Germinal center (tissue), 1 donor: ENCODE measurements at places on chromosomes 7 and 10.

DNA sequence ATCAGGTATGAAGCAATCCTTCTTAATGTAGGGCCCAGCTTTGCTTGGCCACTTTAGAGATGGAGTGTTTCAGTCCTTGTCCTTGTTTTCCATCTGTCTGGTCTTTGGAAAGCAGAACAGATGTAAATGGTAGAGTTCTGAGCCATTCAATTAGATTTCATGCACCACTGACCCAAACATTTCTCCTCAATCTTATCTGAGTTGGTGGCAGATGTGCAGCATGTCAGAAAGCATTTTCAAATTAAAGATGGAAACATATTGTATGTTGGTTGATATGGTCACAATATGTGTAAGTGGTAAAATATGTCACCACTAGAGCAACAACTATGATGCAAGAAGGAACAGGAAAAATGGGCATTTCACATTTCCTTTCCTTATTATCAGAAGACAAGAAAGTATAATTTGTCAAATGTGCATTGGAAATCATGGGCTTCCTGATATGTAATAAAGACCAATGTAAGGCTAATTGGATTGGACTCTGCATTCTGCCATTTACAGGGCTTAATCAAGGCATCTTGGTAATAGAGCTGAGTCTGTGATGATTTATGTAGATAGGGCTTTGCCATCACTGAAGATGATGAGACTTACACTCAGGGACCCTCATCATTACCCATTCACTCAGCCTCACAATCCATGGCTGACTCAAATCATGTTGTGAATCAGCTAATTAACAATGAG is 750.7 kb downstream of the NRG3 start:
- no peak for DNase-seq

GRCh38 chr7:108034586-108034985 is 31.6 kb upstream of the LAMB1 start:
- no peak for DNase-seq

DNA sequence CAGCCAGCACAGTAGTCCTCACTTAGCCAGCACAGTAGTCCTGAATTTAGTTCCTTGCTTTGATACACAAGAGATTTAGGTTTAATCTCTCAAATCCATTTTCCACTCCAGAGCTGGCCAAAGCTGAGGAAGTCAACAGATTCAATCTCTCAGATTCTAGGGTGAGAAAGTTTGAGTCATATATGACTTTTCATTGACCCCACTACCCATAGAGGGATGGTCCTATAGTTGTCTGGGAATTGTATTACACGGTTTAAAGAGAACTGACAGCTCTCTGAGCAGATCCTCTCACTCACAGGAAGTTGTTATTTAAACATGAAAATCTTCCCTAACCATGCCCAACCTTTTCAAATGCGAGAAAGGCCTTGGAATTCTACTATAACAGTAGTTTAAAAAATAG is 641.8 kb upstream of the SEMA3D start:
- DNase-seq: no peak

DNA sequence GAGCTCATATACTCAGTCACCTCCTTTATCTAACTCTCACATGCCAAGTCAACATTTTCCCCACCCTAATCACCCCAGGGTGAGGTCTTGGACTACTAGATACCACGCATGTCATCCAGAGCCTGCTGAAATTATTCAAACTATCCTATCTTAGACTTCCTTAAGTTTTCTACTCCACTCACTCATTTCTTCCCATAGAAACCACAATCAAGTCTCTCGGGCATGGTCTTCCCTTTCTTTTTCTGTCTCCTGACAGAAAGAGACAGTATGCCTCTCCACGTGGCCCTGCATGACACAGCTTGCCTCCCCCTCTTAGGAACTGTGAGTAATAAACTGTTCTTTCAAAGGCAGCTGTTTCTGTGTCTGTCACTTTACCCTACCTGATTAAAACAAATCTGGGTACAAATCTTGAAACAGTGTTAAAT is 29.4 kb downstream of the TAS2R41 start:
- no peak for DNase-seq

DNA sequence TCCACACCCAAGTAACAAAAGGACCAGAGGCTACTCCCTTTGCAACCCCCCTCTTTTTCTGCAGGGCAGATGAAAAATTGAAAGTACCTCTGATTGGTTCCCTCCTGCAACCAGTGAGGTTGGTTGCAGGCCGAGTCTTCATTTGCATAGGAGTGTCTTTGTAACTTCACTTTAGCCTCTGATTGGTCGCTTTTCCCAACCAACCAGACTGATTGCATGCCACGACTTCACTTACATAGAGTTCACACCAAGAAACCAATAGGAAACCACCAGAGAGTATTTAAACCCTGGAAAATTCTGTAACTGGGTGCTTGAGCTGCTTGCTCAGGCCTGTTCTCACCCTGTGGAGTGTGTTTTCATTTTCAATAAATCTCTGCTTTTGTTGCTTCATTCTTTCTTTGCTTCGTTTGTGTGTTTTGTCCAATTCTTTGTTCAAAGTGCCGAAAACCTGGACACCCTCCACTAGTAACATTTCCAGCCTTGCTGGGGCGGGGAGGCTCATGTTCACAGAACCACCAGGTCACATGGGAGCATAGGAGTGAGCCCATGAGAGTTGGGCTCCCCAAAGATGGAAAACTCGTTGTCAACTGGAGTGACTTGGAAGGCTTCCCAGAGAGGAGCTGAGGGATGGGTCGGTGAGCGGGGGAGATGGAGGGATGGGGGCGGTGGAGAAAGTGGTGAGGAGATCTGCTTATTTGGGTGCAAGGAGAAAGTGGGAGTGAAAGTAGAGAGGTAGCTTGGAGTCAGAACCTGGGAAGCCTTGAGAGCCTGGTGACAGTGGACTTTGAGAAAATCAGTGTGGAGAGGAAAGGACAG is 223.6 kb downstream of the GFRA1 start:
- DNase-seq: no peak

DNA sequence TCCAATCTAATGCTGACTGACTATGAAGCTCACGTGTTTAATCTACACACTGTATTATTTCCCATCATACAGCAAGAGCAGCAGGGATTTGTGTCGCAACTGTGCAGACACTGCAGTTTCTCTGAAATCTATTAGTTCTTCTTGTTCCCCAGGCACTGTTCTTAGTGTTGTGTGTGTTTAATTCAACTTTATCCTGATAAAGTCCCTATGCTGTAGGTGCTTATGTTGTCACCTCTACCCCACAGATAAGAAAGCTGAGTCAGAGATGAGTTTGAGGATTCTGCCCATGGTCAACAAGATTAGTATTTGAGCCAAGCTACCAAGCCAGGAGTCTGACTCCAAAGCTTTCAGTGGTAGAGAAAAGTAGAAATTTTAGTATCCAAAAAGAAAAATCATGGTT is 22.5 kb upstream of the EPHB6 start:
- DNase-seq: no peak

- peak; percentile 17 for DNase-seq
Measured at GRCh38 chr10:23530079-23530478, 91.2 kb downstream of the OTUD1 start.

- no peak for DNase-seq
Measured at GRCh38 chr10:110382695-110383094, 78.0 kb upstream of the SMNDC1 start.

DNA sequence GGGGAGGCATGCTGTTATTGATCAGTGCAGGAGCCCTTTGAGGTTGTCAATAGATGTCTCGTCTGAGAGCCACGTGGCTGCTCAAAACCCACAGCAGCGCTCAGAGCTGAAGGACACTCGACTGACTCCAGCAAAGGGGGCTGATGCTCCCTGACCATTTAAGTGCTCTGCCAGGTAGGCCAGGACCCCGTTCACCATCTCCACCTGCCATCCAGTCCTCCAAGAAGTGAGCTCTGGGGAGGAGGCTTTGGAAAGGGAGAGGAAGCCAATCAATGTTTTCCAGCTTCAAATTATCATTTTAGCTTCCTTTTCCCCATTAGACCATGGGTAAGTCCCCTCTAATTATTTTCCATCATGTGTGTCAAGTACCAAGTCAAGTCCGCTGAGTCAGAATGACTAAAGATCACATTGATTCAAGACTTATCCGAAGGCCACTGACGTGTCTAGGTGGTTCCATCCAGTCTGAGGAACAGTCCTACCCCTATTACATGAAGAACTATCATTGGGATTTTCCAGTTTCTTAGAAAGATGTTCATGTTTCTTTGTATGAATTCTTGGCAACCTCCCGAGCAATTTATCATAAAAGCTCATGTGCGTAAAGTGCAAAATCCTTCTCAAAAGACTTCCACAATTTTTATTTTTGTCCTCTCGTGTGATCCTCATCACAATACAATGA is 302.6 kb upstream of the LYZL1 start:
- DNase-seq: no peak

GRCh38 chr7:158731761-158732160 is 27.2 kb upstream of the NCAPG2 start:
- DNase-seq: no peak

DNA sequence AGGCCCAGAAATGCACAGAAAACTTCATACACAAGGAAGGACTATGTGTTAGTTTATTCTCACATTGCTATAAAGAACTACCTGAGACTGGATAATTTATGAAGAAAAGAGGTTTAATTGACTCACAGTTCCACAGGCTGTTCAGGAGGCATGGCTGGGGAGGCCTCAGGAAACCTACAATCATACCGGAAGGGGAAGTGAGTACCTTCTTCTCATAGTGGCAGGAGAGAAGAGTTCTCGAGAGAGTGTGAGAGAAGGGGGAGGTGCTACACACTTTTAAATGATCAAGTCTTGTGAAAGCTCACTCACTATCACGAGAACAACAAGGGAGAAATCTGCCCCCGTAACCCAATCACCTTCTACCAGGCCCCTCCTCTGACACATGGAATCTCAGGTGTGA is 16.8 kb upstream of the RAMP3 start:
- no peak for DNase-seq

GRCh38 chr10:63206997-63207811 is 74.1 kb downstream of the NRBF2 start:
- no peak for DNase-seq

DNA sequence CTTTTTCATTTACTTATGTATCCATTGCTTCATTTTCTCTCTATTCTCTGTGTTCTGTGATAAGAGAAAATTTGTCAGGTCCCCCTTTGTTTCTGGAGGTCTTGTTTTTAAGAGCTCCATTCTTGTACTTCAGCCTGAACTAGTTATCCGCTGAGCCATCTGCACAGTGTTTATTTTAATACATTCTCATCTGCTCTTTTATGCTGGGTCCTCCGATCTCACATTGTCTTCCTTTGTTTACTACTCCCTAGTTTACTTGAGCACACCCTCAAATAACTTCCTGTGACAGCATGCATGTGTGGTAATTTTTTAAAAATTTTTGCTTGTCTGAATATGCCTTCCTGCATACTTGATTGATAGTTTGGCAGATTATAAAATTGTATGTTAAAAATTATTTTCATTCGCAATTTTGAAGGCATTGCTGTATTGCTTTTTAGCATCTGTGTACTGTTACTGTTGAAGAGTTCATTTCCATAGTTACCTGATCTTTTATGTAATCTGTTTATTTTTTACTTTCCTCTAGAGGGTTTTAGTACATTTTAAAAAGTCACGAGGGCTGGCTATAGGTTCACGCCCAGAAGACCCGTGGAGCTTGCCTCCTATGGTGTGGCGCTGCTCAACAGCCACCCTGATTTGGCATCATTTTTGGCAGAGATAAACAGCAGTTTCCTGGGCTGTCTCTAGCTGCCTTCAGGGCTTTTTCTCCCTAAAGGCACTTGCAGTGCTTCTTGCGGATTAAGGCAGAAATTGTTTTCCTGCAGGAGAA is 31.9 kb downstream of the RSBN1L start:
- no peak for DNase-seq

DNA sequence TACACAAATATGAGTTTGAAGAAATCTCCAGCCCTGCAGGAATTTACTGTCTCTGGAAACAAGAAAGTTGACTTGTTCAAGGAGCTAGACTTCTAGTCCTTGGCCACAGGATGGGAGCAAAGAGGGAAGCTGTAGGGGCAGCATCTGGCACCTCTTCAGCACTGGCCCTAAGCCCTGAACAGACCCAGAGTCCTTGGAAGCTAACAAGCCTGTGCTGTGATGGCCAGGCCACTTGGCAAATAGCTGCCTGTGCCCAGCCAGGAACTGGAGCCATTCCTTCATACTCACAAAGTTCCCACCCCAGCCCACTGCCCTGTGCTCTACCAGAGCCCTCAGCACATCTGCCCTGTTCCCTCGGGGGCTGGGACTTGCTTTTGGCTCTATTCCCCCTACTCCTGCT is 9.4 kb upstream of the COL13A1 start:
- DNase-seq: no peak

- DNase-seq: no peak
Measured at GRCh38 chr10:24041034-24041433, 167.9 kb upstream of the KIAA1217 start.

- no peak for DNase-seq
Measured at GRCh38 chr7:5692845-5693278, 88.6 kb downstream of the RNF216 start.

GRCh38 chr7:101816595-101817470 is 593 bp upstream of the CUX1 start:
- DNase-seq: peak; percentile 51

- peak; percentile 36 for DNase-seq
Measured at GRCh38 chr10:29254123-29255046, 34.5 kb upstream of the LYZL1 start.
